Stimulated activated CD4-positive, alpha-beta T cell treated with anti-CD3 and anti-CD28 coated beads, Interleukin-4, amount 100 ng/mL, for 48 hours (primary cell): ENCODE measurements at places on chromosomes 6 and 20.

DNA sequence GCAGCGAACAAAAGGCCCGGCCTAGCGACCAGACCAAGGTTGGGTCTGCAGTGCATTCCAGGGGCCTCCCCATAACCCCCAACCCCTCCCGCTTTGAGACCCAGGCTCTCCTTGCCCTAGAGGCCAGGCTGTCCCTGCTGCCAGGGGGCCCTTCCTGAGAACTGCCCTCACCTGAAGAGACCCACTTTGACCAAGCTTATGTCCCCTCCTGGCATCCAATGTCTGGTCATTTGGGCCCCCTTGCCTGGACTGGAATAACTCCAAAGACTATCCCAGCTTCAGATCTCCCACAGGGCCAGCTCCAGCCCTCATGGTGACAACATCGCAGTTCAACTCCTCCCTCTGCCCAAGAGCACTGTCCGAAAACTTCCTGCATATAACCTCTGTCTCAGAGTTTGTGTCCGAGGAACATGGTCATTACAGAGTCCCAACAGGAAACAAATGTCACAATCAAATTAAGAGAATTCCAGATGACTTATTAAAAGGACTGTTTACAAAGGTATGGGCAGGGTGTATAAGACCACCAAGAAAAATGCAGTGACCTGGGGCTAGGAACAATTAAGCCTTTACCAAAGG, 125.0 kb downstream of the BANF2 start:
- DNase-seq: no peak

DNA sequence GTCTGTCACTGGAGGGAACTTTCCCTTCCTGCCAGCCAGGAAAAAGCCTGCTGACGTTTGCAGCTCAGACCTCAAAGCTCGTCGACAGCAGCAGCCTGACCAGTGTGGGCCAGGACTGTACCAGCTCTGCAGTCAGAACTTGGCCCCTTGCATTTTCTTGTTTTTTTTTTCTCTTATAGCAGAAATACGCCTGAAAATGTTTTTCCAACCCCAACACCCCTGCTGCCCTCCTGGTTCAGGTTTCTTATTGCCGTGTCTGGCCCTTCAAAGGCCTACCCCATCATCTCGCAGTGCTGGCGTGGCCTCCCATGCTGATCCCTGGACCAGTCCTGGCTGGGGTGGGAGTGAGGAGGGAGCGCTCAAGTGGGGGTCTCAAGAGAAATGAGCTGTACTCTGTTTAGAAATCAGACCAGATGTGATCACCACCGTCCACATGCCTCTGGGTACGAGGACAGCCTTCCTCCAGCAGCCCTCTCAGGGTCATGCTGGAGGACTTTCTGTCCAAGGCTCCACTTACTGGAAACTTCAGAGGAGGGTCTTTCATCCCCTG, 169.0 kb downstream of the FOXC1 start:
- DNase-seq: no peak

- no peak for DNase-seq
Measured at GRCh38 chr20:23279836-23280235, 70.8 kb upstream of the NXT1 start.

GRCh38 chr6:18165751-18166150, 10.5 kb downstream of the KDM1B start:
- DNase-seq: no peak

DNA sequence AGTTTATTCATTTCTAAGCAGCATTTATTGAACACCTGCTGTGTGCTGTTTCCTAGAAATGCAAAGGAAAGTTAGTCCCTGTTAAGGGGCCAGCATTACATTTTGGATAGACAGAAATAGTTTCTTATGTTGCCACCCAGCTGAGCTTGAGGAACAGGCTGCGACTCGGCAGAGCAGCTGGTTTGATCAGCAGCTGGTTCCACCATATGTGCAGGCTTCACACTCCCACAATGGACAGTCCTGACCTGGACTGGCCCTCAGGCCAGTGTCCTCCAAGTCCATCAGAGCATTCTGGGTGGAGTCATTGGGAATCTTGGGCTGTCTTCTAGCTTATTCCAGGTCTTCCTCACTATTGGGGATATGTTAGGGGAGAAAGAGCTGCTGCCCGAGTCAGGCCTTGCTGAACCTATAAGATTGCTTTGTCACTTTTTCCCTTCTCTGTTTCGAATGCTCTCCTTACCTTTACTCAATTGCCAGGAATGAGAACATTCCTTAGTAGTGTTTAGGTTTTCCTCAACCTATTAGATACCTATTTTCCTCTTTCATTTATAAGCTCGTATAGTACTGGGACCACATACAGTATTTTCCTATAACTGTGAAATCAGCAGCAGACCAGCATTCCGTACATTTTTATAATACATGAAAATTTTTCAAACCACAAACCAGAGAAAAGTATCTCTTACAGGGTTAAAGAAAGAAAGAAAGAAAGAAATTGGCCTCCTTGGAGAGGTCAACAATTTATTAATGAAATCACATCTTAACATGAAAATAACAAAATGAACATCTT, 203.0 kb downstream of the FARS2 start:
- DNase-seq: no peak

GRCh38 chr20:51125780-51126179, 102.9 kb upstream of the KCNG1 start:
- DNase-seq: no peak

GRCh38 chr6:92337571-92337970, 1081.8 kb downstream of the EPHA7 start:
- DNase-seq: no peak

DNA sequence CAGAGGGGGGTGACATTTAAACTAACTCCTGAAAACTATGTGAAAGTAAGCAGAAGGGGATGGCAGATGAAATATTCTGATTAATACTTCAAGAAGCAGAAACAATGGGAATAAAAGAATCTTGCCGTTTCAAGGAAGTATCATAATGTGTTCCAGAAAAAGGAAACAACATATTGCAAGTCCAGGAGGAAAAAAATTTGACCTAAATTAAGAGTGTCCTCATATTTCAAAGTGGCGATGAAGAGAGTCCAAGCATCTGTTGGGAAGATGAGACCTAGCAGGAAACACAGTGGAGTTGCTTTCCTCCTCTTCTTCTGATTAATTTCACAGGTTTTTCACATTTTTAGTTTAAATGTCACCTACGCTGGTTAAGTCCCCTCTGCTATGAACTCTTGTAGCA, 45.6 kb upstream of the TNFAIP3 start:
- no peak for DNase-seq

DNA sequence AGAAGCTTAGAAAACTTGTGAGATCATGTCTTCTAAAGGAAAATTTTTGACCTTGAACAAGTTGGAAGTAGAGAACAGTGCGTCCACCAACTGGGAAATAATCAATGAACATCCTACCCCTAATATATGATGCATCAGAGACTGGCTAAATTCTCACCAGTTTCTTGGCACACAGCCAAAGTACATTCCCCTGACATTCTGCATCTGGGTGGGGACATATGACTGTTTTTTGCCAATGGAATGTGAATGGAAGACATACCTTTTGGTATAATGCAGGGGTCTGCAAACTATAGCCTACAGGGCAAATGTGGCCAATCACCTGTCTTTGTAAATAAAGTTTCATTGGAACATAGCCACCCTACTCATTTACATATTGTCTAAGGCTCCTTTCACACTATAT, 84.7 kb downstream of the HAO1 start:
- no peak for DNase-seq

DNA sequence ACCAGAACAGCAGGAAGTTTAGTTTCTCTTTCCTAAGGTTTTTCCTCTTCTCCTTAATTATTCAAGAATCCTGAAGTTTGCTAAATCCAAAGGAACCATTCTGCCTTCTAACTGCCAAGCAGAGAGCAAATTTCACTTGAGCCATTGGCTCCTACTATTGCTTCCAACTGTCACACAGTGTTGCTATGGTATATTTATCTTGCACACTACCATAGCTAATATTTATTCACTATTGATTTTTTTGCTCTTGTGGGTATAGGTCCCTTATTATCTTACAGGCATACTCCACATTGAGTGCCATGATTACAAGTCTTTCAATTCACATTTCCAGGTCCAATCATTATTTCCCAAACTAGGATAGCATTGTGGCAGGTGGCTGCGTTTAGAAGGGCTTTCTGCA, 266.7 kb upstream of the FLRT3 start:
- DNase-seq: no peak

GRCh38 chr20:48816282-48817205, 11.3 kb downstream of the PREX1 start:
- DNase-seq: no peak
